ENCODE measurements at places on chromosomes 2 and 18.

DNA sequence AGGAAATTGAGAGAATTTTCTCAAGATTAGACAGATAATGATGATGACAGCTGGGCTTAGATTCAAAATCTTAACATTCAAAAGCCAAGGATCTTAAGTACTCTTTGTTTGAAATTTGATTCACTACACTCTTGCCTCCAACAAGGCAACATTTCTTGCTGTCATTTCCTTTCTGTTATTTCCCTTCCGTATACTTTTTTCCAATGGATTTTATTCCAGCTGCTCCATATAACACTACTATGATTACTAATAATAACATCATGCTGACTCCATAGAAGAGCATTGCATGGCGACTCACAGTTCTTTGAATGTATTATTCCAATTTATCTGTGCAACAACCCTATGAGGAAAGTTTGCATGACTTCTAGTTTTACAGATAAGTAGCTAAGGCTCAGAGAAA, 33.9 kb upstream of the CCDC102B start:
- no peak for DNase-seq

DNA sequence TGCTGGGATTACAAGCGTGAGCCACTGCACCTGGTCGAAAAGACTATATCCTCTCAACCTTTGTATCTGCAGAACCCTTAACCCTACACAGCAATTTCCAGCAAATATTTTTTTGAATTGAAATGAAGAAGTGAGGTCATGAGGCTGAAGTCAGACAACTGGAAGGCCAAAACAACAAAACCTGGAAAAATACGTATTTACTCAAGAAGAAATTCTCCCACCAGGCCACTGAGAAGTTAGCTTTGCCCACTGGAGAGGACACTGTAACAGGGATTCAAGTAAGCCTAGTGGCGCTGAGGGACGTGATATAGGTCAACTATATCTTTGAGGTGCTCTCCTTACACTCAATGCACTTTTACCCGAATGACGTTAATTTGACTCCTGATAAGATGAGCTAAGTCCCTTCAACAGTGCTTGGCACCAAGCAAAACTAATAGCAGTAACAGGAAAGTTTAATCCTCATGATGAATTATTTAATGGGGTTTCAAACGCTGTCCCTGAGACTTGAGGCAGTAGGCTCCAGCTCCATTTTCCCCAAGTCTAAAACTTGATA, 1.9 kb downstream of the HDLBP start:
- no peak for DNase-seq

GRCh38 chr18:64972545-64972944, 778.3 kb upstream of the CDH7 start:
- no peak for DNase-seq

DNA sequence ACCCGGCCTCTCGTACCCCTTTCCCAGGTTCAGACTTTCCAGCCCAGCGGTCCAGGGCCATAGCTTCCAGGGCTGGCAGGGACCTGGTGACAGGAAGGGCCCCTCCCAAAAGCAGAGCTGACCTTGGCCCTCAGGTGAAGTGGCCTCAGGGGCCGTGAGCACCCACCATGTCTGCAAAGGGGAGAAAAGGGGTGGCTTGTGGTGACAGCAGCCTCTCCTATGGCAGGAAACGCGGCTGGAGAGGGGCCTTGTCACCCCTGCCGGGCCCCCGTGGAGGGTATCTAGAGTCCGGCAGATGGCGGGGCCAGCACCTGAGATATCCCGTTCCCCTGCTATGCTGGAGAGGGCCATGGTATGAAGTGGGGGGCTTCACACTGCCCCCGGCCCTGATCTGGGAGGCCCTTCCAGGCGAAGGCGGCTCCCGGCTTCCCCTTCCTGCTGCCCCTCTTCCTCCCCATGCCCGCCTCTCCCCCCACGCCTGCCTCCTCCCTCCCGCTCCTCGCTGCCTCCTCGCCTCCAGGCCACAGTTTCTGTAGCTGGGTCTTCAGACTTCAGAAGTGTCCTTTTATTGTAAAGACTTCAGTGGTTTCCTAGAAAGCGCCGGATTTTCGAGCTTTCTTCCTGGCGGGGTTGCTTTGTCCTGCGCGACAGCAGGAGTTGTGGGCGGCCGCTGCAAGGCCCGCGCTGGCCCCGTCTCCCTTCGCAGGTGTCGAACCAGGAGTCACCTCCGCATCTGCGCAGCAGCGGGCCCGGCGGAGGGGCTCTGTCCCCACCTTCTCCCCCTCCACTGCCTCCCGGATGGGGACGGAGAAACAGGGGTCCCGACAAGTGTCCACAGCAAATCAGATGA, 240.5 kb upstream of the MYT1L start:
- DNase-seq: no peak

All from right lobe of liver (tissue), 6 donors.